ENCODE measurements at places on chromosomes 12 and 14. TPM values are rescaled to one million over a fixed set of nuclear protein-coding genes. Genes with fewer than 3 reads are reported as not detected.

Gene ST8SIA1
- 3.0 TPM for total RNA-seq

Gene MYH7
- 175 TPM for total RNA-seq

Gene RDH12
- not detected for total RNA-seq

Gene PTPRB
- total RNA-seq = 50.4 TPM

Gene WNT5B
- 1.8 TPM for total RNA-seq

Gene SMIM41
- 0.27 TPM for total RNA-seq

Gene KLRC3
- not detected for total RNA-seq

Gene ZNF84
- 18.3 TPM for total RNA-seq

- DNase-seq = no peak
These were observed 226.1 kb downstream of the KSR2 start for GRCh38 chr12:117742721-117743120.

DNA sequence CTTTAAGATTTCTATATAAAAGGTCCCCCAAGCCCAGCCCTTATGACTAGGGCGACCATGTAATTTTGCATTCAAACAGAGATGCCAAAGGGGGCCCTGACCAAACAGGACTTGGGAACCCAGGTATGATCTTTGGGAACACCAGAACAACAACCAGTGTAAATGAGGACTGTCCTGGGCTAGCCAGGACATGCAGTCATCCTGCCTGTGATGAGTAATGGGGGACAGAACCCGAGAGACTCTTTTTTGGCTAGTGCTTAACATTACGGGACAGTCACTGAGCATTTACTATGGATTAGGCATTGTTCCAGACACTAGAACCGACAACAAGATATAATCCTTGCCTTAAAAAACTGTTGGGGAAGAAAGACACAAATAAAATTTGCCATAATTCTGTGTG is 337.3 kb downstream of the CACNA1C start:
- DNase-seq = no peak

GRCh38 chr14:83706231-83706954 is 1823.6 kb upstream of the FLRT2 start:
- no peak for DNase-seq

DNA sequence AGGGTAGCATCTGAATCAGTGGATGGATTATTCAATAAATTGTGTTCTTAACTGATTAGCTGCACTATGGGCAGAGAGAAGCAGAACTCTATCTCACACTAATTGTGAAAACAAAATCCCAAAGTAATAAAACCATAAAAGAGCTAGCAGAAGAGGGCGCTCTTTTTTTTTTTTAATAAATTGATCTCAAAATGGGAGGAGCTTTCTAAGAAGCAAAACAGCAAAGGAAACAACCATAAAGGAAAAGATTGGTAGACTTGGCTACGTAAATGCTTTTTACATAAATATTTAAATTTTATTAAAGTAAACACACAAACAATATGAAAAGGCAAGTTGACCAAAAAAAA is 1.5 kb upstream of the TM7SF3 start:
- DNase-seq = no peak

DNA sequence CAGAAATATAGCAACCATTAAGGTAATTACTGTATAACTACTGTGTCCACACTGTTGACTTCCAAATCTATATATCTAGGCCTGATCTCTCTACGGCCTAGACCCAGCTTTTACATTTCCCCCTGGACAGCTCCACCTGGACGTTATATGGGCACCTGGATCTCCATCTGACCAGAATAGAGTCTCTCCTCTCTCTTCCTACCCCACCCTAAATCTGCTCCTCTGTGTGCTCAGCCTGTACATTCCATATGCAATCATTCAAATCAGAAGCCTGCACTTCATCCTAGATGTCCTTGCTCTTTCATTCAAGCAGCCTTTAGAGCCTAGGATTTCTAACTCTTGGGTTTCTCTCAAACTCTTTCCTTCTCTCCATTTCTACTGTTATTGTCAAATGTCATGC is 255.0 kb downstream of the PAX9 start:
- DNase-seq = no peak

DNA sequence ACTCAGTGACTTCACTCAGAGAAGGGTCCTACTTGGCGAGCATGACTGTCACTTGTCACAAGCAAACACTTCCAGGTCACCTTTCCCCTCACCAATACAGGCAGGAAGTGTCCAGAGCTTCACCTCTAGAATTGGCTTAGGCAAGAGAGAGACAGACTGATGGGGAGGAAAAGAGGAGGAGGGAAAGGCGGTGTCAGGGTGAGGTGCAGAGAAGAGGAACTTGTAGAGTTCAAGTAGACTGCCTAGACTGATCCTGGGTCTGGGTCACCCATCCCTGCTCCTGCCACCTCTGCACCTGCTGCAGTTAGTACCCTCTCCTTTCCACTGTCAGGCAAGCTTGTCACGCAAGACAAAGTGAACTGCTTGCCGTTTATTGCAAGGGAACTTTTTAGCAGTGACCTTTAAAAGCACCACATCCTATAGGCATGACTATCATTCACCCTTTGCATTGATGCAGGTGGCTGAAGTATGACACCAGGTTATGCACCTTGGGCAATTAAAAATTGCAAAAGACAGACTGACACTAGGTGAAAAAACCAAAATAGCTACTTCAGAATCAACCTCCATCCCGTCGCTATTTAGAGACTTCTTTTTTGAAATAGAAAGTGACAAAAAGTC is 292.4 kb downstream of the SYT1 start:
- no peak for DNase-seq

DNA sequence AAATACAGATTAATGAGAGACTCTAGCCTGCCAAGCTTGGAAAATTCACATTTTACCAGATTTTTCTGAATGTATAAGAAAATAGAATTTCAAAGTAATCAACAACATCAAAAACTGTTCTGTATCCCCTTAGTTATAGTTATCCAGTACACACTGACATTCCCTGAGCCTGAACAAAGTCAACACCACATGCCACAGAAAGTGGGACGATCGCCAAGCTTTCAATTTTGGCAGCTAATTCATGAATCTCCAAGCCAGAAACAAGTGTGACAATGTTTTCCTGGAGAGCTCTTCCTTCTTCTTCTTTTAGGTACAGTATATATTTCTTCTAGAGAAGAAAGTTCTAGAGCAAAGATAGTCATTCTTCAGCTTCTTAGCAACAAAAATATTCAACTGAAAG is 290.2 kb downstream of the PRKD1 start:
- DNase-seq = peak; percentile 40

GRCh38 chr12:65779091-65779642 is 45.1 kb upstream of the HMGA2 start:
- DNase-seq = no peak

DNA sequence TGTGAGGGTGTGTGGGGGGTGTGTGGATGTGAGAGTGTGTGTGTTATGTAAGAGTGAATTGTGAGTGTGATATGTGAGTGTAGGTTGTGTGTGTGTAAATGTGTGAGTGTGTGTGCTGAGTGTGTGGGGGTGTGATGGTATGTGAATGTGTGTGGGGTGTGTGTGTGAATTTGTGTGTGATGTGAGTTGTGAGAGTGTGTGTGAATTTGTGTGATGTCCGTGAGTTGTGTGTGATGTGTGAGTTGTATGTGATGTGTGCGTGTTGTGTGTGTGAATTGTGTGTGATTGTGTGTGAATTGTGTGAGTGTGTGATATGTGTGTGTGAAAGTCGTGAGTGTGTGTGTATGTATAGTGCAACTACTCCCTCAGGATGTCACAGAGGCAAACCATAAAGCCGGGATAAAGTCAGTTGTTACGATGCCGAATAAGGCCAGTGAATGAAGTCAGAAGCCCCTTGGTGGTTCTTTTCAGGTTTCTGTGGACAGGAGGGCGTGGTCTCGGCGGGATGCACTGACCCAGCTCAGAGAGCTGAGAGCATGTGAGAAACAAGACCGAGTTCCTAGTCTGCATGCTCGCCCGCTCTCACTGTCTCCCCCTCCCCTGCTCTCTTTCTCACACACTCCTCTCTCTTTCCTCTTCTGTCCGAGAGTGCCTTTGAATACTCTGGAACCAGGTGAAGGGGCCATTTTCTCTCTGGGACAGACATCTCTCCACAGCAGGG is 71.8 kb upstream of the MAX start:
- no peak for DNase-seq

DNA sequence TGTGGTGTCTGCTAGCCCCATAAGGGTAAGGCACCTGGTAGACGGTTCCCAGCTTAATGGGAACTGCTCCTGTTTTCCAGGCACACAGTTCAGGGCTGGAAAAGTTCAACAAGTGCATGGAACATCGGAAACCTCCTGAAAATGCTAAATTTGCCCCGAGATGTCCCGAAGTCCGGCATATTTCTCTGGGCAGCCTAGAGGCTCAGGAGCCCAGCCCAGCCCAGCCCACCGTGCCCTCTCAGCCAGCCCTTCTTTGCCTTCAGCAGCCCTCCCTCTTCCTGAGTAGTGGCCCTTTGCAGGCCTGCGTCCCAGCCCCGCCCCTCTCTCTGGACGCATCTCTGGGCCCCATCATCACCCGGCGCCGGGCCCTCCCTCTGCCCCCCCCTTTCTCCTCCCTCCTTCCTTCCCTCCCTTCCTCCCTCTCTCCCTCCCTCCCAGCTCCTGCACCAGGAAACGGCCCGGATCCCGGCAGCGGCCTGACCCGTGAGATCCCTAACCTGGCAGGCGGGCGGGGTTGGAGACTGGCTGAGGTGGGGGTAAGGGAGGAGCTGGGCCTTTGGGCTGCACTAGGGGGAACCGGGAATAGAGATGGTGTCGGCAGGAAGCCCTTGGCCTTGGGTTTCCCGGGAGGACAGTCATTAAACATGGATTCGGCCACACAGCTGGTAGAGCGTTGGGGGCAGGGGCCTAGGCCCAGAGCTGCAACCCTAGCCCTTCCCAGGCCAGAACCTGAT is at the start of gene BCL2L2:
Gene BCL2L2, plus strand, starts transcription at position 422 of the 734 bp plus-strand sequence. CDS start 935 bp downstream, outside the sequence.
- DNase-seq = peak; percentile 95

DNA sequence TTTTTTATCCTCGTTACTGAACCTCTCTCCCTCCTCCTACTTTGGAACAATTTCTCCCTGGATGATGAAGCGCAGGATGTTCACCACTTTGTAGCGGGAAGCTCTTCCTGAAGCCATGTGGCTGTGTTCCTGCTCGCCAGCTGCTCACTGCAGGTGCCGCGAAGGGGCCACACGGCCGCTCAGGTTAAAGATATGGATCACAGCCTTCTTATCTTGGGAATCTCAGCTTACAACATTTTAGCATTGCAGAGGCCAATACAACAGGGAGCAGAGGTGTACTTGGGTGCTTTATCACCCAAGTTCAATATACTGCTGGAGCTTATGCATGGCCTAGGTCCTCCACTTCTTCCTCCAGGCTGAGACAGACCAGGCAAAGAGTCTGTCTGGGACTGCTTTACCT is 201.2 kb upstream of the G2E3 start:
- no peak for DNase-seq

- DNase-seq = no peak
These were observed 4.1 kb upstream of the TAS2R14 start for GRCh38 chr12:10943167-10943566.

GRCh38 chr14:56587701-56588100 is 8.1 kb downstream of the TMEM260 start:
- no peak for DNase-seq

- DNase-seq = no peak
These were observed 23.6 kb upstream of the RDH16 start for GRCh38 chr12:56980941-56981530.

GRCh38 chr12:62792236-62792870 is 142.6 kb downstream of the PPM1H start:
- DNase-seq = no peak

GRCh38 chr12:4300883-4301282 is 20.1 kb upstream of the TIGAR start:
- no peak for DNase-seq

- no peak for DNase-seq
These were observed 84.6 kb downstream of the RIN3 start for GRCh38 chr14:92597906-92598905.

DNA sequence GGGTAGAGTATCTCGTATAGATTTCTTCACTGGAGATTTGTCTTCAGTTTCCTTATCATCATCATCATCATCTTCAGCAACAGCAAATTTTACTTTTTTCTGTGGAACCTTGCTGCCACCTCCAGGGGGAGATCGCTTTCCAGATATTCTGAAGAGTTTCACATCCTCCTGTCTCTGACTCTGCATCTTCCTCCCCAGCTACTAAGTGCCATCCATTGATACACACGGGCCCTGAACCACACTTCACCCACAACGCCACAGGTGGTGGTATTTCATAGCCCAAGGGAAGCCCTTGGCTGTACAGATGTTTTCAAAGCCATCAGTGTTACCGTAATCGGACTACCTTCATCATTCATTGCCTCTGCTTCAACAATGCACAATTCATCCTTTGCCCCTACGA is 82.2 kb downstream of the PPP2R5C start:
- no peak for DNase-seq

GRCh38 chr12:31868965-31869364 is 90.2 kb upstream of the RESF1 start:
- DNase-seq = peak; percentile 67

All from left cardiac atrium (tissue), 4 donors.